ENCODE measurements at places on chromosomes 13 and 19.

GRCh38 chr13:50989476-50989875 lies 79.9 kb downstream of the RNASEH2B start:
- DNase-seq: no peak

DNA sequence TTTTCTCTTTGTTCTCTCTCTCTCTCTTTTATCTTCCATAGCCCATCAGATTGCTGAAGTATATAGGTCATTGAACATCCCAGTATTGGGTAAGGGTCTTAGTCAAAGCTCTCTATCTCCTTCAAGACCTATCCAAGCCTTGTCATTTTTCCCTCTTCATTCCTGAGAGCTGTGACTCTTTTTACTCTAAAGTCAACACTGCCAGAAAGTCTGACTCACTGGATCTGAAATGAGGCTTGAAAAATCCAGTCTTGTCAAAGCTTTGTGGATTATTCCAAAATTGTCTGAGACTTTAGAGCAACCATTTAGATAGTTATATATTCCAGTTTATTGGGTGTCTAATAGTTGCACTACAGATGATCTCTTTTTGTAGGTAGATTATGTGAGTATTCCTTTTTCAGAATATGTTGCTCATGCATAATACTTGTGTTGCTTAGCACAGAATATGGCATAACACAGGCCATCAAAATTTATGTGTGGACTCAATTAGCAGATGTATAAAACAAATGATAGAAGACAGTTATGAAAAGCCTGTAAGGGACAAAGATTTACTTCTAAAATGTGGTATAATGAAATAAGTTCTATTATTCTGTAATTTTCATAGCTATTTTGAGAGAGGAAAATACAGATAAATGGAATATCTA lies 389.3 kb upstream of the PCDH9 start:
- DNase-seq: no peak

DNA sequence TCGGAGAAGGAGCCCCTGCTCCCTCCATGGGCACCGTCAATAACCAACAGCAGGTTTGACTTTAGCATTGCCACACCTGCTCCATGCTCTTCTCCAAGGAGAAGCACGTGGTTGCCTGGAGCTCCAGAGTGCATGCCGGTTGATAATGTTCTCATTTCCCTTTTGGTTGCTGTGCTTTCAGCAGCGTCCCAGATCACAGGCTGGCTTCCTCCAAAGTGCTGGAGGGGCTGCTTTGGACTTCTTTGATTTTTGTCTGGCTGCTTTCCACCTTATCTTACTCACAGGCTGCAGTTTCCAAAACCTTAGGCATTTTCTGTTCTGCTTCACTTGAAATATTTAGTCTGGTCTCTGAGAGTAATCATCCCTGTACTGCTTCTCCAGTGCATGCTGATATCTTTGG lies 123.8 kb upstream of the IRS2 start:
- no peak for DNase-seq

GRCh38 chr19:47102346-47103060 lies 11.1 kb downstream of the ZC3H4 start:
- DNase-seq: no peak

GRCh38 chr13:97627566-97627965 lies 193.6 kb downstream of the RAP2A start:
- no peak for DNase-seq

All from stimulated activated CD4-positive, alpha-beta T cell treated with anti-CD3 and anti-CD28 coated beads, Interleukin-2, amount 100 ng/mL, for 48 hours (primary cell).